Mammary epithelial cell (primary cell): ENCODE measurements at places on chromosomes 2 and 18. TPM values are rescaled to one million over a fixed set of nuclear protein-coding genes. Genes with fewer than 3 reads are reported as not detected.

CTAGE1 gene
- total RNA-seq: not detected in 2 replicates

ELOA2 gene
- total RNA-seq: not detected in 2 replicates

GLI2 gene
- under 0.01 TPM for total RNA-seq

NPPC gene
- not detected in 2 replicates for total RNA-seq

IL36G gene
- not detected for total RNA-seq

HOXD4 gene
- not detected in 2 replicates for total RNA-seq

GREB1L gene
- 2.0 TPM for total RNA-seq

GTF2A1L gene
- total RNA-seq: not detected

ZNF892 gene
- 12.0 TPM for total RNA-seq

SYT4 gene
- not detected for total RNA-seq

ACOXL gene
- total RNA-seq: 0.53 and 1.0 TPM in 2 replicates

TMEM169 gene
- total RNA-seq: 1.8 TPM

SERPINB12 gene
- not detected in 2 replicates for total RNA-seq

EMX1 gene
- not detected in 2 replicates for total RNA-seq

AGBL5 gene
- 42.7 TPM for total RNA-seq

KANSL1L gene
- total RNA-seq: 12.2 TPM

AGXT gene
- total RNA-seq: not detected in 2 replicates
